ENCODE measurements at places on chromosomes 7 and 10.

DNA sequence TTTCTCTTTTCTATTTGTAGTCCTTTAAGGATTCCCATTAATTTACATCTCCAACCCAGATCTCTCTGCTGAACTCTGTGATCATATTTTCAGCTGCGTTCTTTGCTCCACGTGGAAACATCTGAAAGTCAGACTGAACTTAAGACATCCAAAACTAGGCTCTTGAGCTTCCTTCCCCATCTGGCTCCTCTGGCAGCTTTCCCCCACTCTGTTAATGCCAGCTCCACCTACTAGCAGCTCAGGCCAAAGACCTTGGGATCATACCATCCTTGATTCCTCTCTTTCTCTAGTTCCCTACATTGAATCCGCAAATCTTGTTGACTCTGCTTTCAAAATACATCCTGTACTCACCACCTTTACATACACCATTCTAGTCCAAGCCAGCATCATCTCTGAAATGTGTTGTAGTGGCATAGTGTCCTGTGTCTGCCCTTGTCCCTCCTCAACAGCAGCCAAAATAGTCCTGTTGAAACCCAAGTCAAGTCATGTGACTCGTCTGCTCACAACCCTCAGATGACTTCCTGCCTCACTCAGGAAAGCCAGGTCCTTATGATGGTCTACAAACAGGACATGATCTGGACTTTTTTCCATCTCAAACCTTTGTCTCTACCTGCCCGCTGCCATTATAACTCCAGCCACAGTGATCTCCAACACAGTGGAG lies 7.0 kb downstream of the REEP3 start:
- no peak for DNase-seq

DNA sequence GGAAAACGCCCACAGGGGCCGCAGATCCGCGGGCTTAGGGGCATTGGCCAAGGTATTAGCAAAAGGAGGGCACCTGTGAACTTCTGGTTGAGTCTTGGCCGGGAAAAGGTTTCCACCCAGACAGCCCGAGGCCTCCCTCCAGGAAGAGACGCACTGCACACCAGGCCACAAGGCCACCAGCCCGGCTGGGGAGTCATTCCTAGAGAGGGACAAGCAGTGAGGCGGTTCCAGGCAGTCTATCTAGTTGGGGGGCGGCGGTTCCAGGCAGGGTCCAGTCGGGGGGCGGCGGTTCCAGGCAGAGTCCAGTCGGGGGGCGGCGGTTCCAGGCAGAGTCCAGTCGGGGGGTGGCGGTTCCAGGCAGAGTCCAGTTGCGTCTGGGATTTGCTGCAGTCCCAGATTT lies 518.5 kb downstream of the GLRX3 start:
- DNase-seq: no peak

DNA sequence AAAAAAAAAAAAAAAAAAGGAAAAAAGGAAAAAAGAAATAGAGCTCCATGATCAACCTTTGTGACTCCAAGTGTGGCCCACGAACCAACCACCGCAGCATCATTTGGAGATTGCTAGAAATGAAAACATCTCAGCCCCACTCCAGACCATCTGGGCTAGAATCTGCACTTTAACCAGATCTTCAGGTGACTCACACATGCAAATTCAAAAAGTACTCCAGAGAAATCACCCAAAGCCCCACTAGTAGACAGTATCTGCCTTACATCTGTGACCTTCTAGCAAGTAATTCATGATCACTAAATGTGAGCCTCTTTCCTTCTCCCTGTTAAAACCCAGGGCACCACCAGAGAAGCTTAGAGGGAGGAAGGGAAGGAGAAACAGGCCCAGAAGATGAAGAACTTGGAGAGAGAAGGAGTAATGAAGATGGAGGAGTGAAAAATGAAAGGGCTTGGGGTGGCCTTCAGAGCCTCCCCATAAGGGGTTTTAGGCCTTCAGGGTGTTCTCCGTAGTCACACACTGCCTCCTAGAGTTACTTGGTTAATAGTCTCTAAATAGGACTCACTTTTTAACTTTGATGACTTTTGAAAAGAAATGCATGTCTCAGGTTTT lies 94.0 kb downstream of the SLC37A3 start:
- no peak for DNase-seq

DNA sequence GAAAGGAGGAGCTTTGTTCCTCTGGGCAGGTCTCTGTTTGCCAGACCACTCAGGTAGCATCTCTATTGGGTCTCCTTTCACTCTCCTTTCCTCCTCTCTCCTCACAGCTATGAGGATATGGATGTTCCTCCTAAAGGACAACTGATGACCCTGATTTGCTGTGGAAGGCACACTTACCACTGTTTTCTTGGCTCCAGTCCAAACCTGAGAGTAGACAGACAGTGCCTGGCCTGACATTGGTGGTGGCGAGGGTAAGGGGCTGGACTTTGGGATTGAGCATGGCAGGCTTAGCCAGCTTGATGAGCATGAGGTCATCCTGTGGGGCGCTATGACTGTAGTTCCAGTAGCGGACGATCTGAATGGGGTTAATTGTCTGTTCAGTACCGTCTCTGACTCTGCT lies 3.6 kb downstream of the PRSS37 start:
- no peak for DNase-seq

GRCh38 chr7:139511315-139511714 lies 12.2 kb upstream of the CLEC2L start:
- DNase-seq: no peak

- no peak for DNase-seq
Measured at GRCh38 chr7:3272691-3273141, 28.3 kb upstream of the SDK1 start.

DNA sequence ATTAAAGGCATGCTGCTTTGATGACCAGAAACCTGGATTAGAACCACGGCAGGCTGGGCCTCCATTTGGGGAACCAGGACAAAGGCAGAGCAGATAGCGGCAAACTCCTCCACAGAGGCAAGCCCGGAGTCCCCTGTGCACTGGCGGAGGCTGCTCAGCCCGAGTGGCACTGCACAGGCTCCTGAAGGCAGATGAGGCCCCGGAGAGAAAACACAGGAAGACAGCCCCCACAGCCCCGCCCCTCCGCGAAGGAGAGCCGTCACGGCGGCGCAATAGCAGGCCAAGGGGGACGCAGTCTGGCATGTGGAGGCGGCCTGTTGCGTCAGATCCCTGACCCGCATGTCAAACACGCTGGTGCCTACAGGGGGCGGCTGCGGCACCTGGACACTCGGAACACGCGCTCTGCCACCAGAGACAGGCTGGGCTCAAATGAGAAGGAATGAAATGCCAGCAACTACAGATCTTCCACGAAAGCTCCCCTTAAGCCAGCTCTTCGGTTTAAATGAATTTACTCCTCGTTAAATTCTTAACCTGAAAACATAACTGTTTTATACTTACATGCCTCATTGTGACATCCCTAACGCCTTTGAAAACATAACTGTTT lies 128.5 kb downstream of the MAD1L1 start:
- DNase-seq: peak; percentile 32

- DNase-seq: no peak
Measured at GRCh38 chr7:317643-318405, 27.9 kb downstream of the FOXL3 start.

GRCh38 chr7:71843676-71844075 lies 568.5 kb downstream of the CALN1 start:
- DNase-seq: no peak

GRCh38 chr10:119315128-119316001 lies 108.0 kb downstream of the GRK5 start:
- peak; percentile 41 for DNase-seq

DNA sequence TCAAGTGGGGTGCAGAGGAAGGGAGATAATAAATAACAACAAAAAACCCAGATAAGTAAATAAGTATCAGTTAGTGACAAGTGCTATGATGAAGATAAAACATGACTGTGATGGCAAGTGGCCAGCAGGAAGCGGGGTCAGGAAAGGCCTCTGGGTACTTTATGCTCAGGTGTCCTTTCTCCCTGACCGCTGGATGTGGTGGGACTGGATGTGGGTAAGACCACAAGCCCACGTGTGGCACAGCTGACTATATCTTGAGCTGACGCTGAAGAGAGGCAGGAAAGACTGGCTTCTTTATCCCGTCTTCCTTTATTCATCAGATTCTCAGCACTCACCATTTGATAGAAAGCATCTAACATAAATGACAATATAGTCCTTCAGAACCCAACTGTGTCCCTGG lies 87.8 kb downstream of the CREB5 start:
- DNase-seq: no peak

GRCh38 chr10:36341471-36341870 lies 699.4 kb upstream of the FZD8 start:
- DNase-seq: no peak

GRCh38 chr7:1154172-1154739 lies 5.7 kb downstream of the ZFAND2A start:
- DNase-seq: no peak

DNA sequence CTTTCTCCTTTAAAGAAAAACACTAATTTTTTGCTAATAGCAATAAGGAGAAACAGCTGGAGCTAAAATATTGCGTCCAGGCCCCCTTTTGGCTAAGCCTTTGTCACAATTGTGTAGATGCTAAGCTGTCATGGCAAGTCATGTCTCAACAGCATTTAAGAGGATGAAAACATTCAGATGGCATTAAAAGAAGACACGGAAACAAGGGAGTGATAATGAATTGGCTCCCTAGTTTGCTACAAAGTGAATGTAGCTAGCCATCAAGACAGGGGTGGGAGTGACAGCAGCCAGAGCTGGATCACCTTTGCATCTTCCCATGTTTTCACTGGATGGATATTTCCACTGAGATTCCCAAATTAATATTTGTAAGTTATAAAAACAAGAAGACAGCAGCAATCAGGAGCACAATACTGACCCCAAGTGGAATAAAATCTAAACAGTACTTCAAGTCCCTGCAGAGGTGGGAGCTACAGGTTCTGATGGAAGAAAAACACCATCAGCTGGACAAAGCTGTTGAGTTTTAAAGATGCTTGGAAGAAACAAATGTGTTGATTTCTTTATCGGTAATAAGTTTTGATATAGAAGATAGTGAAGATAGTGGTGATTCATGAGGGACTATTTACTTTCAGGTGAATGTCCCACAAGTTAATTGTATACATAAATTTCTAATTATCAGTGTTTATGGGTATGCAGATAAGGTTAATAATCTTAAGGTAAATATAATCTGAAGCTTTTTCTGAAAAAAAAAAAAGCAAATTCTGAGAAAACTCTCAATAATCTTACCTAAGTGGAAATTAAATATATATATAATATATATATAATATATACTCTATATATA lies 129.4 kb downstream of the SLC16A9 start:
- no peak for DNase-seq

GRCh38 chr10:78319371-78319770 lies 285.7 kb downstream of the RPS24 start:
- DNase-seq: no peak

- DNase-seq: no peak
Measured at GRCh38 chr7:112049555-112050249, 156.5 kb downstream of the DOCK4 start.

DNA sequence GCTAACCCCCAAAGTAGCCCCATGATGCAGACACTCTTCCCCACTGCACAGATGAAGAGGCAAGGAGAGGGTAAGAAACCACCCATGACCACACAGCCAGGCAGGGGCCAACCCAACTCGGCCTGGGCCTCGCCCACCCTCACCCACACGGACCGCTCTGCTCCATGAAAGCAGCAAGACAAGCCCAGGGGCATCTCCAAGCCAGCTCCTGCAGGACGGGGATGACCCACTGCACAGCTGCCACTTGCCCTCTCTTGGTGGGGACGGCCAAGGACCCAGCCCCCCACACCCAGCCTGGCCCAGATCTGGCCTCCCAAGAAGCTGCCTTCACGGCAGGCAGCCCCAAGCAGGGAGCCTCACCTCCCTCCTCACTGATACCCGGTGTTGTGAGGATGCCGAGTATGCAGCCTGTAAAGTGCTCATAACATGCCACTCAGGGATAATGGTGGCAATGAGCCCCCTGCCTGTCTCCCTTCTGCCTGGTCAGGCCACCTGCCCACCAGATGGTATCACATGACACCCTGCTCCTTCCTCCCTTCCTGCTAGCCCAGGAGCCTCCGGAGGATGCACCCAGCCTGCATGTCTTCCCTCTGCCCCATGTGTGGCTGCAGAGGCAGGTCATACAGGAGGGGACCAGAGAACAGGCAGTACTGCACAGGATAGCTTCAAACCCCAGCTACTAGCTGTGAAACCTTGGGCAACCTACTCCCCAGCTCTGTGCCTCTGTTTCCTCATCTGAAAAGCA lies 23.3 kb downstream of the OGDHL start:
- DNase-seq: no peak

DNA sequence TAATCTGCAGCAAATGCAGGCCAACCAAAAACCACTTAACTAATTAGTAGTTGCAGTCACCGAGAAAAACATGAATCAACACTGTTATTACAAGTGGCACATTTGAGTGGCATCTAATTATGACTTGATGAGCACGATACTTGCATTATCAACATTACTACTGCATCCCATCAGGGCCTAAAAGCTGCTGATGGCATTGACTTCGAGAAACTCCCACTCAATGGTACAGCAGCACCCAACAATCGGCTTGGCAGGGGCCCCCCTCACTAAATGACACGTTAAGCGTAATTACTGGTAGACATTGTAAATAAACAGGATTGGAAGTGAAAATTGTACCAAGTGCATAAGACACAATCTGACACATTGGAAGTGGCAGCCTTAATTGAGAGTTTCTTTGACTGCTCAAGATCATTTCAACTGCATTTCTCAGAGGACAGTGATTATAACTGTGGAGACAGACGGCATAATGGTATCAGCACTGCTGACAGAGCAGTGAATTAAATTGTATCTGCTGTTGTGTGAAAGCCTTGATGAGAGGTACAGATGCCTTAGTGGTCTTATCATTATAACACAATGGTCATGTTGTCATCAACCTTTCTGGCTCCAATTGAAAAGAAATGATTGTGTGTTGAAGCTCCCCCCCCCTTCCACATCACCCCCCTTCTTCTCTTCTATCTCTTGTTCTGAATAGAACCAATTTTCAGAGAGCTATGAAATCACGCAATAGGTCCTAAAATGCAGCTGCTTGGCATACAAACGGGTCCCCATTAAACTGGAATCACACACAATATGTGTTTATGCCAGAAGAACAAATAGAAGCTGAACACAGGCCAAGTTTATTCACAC lies 43.4 kb downstream of the SHTN1 start:
- DNase-seq: no peak

DNA sequence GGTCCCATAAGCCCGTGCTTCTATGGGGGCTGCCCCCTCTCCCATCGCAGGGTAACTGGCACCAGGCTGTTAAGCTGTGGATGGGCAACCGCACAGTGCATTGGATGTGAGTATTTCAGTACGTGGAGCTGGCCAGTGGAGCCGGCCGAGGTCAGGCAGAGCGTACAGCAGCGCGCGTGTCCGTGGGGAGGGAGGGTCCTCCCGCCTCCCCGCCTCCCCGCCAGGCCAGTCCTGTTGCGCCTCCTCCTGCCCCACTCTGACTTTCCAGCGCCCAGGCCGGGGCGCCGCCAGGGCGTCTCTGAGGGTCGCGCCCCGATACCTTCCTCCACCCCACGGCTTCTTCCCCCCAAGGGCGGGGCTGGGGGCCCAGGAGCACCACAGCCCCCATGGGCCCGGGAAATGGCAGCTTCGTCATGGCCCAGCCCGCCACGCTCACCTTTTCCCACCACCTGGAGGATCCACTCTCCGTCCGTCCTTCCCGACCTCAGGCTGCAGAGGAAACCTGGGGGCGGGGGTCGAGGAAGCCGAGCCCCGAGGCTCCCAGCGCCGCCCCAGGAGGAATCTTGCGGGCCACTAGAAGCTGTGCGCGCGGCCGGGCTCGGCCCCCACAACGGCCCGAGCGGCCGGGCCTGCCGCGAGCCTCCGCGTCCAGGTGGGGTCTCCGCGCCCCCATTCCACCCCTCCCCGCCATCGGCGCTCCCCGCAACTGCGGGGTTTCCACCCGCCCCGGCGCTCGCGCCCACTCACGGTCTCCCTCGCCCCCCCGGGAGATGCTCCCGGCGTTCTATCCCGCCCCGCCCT lies 831 bp upstream of the PFKP start:
- no peak for DNase-seq

GRCh38 chr10:22067091-22067490 lies 63.6 kb upstream of the DNAJC1 start:
- DNase-seq: no peak

Measured in activated naive CD4-positive, alpha-beta T cell (primary cell).